ENCODE measurements at places on chromosomes 7 and 10.

- DNase-seq: no peak
Measured at GRCh38 chr10:50874723-50875122, 10.7 kb downstream of the A1CF start.

DNA sequence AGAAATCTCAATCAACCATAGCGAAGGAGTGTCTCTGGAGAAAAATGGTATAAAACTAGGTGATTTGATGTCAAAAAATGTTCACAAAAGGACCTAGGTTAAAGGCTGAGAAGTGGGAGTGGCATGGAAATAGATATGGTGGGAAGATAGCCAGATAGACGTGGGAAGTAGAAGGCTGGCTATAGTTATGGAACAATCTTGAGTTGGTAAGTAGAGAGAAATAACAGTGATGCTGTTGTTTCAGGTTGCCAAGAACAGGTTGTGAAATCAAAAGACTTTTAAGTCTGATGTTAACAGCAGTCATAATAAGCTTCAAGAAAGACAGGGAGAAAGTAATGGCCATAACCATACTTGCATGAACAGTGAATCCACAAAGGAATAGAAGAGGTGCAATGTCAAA, 106.1 kb upstream of the RSU1 start:
- no peak for DNase-seq

DNA sequence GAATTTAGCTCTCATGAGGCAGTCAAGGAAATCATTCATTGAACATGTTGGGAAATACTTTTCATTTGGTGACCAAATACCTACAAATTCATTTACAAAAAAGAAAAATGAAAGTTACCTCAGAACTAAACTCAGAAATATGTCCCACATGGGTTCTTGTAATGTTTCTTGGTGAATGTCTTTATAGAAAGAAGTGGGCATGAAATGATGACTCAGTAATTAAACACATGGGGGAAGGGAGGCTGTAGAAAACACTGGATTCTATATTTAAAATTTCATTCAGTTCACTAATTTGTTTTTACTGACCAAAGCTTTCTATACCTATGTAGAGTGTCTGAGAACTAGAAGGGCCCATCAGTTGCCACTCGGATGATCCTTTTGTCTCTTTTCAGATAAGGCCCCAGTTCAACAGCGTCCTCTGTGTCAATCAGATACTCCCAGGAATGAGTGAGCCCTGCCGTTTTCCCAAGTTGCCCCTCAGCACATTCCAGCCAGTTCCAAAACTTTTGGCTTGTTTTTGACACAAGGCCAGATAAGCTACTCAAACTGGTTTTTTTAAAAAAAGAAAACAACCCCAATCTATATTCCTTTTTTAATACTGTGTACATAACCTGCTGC, 49.3 kb upstream of the AGBL3 start:
- no peak for DNase-seq

DNA sequence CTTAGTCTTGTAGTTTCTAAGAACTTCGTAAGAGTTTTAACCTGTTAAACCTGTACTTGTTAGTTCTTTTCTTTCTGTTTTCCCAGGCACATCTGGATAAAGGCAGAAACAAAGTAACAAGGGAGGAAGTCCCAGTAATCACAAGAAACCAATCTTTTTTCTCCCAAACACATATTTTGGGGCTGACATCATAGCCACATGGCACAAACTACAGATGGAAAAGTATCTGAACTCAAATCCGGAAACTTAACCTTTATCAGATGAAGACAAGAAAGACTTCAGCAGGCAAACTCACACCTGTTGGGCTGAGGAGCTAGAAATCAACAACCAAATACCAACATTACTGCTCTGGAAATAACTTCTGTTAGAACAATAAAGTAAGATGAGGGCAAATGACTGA, 67.1 kb downstream of the CUBN start:
- DNase-seq: peak; percentile 31

All from AG04449 (cell line).